ENCODE measurements at places on chromosomes 16 and 17. TPM values are rescaled to one million over a fixed set of nuclear protein-coding genes. Genes with fewer than 3 reads are reported as not detected.

MEIOC gene
- total RNA-seq, result not detected

DNA sequence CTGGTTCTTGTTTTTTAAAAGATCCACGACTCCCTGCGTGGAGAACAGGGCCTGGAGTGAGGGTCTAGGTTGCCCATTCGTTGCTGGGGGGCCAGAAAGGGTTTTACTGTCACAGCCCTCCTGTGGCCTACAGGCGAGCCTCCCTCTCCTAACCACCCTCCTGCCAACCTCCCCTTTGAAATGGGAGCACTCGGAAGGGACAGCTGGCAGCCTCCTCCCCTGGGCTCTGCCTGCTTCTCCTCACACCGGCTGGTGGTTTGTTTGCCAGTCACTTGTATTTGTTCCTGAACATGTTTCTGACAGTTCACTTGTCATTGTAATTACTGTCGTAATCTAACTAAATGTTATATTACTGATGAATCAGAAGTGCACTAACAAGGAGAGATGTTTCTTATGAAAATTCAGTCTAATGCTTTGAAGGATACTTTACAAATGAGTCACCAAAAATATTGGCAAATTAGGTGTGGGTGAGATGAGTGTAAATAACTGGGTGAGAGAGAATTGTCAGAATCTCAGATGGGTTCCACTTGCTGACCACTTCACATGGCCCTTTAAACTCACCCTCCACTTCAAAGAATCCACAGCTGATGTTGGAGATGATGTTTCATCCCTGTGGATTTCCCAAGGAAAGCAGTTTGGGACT is 2.7 kb upstream of the SPPL2C start:
- H3K36me3 ChIP-seq, result no peaks in the 10 kb centered on the region
- H3K4me3 ChIP-seq, result no peak overlapping the region

DNA sequence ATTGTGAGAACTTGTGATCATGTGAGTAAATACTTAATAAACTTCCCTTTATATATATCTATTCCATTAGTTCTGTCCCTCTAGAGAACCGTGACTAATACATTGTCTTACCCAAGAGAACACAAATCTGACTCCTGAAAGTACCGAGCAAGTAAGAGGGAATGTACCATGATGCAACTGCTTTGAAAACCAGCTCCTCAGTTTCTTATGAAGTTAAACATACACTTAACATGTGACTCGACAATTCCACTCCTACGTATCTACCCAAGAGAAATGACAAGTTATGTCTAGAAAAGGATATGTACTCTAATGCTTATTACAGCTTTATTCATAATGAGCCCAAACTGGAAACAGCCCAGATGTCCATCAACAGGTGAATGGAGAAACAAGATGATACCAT is 8.8 kb upstream of the GJD3 start:
- H3K27me3 ChIP-seq, result no peaks in the 10 kb centered on the region
- H3K36me3 ChIP-seq, result no peaks in the 10 kb centered on the region
- H3K4me3 ChIP-seq, result no peak overlapping the region

DNA sequence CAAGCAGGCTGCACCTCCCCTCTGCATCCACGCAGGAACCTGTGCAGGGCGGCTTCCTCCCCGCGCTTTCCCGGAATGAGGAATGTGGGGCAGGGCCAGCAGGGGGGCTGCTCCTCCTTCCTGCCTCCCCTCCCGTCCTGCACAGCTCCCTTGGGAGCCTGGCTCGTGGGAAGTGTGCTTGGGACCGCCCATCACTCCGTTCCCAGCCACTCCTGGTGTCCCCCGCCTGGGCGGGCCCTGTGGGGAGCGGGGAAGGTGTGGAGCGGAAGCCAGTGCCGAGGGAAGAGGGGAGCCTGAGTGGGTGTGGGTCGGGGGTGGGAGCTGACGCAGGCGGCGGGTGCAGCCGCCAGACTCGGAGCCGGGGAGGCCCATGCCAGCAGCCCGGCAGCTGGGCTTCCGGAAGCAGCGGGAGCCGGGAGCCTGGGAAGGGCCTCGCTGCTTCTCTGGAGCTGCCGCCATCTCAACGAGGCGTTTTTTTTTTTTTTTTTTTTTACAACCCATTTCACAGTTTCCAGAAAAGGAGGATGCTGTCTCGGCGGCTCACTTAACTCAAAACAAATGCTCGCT is 24.1 kb downstream of the BAHCC1 start:
- no peaks in the 10 kb centered on the region for H3K36me3 ChIP-seq
- H3K4me3 ChIP-seq, result peak overlapping the region; percentile 50
- H3K4me1 ChIP-seq, result peaks cover 66% of the 10 kb centered on the region
- peak; percentile 95 for DNase-seq

DNA sequence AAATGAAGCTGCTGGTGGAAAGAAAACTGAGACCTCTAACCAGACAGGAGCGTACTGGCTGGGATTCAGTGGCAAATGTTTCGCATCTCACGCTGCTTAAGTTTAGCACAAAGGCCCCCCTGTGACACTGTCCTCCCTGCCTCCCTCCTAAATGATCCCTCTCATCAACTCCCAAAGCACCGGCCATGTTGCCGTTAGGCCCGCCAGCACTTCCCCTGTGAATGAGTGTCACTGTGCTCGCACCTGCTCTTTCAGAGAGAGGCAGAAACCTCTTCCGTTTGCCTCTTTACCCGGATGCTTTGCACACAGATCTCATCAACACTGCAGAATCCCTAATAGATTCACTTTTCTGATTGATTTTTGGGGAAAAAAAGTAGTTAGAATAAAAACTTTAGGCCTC is 26.5 kb downstream of the MBTPS1 start:
- no peak for DNase-seq
- H3K4me3 ChIP-seq, result no peak overlapping the region
- H3K27me3 ChIP-seq, result no peaks in the 10 kb centered on the region
- H3K4me1 ChIP-seq, result no peaks in the 10 kb centered on the region
- H3K27ac ChIP-seq, result no peak overlapping the region
- H3K36me3 ChIP-seq, result peaks cover 100% of the 10 kb centered on the region
